CD4-positive, alpha-beta T cell treated with Interleukin-10 for 1 hour (primary cell): ENCODE measurements at places on chromosomes 12 and 14.

DNA sequence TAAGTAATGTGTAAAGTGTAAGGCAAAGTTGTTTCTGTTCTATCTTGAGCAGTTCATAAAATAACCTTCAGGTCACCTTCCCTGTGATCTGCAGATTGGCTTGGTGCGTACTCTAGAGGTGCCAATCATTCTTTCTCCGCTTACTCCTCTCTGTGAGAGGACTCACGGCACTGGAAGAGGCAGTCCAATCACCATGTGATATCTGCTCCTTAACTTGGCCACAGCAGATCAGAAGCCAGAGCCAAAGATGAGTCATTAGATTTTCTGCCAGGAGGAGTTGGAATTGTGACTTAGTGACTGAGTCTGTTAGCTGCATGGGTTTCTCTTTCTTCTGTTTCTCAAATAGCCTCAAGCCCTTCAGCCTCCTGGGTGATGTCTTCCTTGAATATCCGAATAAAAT lies 165.5 kb downstream of the SLC41A2 start:
- DNase-seq = no peak

DNA sequence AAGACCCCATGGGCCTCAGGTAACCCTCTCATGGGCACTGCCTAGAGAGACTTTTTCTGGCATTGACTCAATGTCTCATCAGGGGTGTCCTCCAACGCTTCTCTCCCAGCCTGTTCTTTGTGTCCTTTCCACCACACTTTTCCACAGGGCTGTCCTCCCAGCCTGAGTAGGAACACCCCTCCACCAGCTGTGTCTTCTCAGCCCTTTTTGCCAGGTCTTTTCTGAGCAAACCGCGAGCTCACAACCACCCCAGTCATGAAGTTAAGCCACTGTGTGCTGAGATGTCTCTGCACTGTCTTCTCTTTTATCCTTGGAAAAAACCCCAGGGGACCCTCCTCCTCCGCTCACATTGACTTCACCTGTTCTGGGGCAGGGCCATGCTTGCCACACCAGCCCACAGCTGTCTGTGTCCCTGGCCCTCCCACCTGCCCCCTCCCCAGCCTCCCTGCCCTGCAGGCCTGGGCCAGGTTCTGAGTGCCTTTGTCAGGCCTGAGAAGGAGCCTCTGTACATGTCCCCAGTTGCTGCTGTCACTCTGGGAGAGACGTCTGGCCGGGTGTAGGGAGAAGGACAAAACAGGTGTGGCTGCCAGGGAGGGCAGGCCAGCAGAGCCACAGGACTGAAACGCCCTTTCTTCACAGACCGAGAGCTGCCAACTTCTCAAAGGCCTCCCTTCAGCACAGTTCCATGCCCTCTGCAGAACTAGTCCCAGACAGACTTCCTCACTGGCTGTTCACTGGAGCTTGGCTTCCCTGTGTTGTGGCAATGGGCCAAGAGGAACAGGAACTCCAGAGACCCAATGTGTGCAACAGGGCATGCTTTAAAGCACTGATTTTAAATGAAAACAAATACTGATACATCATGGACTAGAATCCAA lies 50.5 kb upstream of the PNMA1 start:
- DNase-seq = no peak

DNA sequence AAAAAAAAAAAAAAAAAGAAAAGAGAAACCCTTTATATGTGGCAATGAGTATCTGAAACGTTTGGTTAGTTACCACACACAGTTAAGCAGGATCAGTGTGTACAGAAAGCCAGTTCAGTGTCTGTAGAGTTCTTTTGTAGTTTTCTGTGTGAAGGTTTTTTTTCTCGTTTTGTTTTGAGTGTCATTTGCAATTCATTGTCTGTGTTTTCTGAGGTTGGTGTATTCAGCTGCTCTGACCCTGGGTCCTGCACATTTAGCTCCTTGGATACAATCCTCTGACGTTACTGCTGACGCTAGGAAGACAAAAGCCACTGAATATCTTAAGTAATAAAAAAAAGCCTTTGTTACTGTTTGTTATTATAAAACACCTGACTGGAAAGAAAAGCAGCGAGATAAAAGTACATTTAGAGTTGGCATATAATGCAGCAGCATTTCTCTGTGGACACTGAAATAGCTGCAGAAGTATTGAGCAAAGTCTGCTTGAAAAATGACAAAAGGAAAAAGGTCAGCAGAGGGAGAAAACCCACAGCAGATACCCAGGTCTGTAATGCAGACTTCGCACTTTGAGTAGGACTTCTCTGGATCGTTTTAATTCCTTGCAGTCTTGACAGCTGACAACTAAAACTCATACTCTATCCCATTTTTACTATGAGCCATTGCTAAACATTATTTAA lies 89.0 kb downstream of the POLR3B start:
- DNase-seq = no peak

DNA sequence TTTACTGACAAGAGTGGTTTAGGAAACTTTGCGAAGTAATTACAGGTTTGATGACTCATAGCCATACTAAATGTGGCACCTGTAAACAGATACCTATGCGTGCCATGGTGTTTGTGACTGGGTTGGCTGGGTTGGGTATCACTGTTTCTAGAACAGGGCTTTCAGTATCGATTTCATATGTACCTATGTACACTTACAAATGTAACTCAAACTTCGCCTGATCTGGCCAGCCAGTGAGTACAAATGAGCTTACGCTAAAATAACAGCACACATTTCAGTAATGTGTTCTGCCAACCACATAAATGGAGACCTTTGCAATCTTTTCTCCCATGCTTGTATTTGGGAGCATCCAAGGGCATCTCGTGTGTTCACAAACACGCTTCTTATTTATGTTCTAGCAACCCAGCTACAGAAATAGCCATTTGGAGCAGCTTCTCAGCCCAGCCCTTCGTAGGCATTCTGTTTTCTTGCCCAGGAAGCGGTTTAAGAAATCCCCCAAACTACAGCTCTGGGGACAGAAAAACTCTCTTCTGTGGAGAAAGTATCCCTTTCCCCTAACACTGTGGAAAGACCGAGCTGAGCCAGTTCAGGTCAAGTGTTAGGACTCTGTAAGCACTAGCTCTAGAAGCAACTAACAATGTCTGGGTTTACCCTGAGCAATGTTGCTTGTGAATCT lies 42.3 kb upstream of the MDM1 start:
- peak; percentile 64 for DNase-seq

DNA sequence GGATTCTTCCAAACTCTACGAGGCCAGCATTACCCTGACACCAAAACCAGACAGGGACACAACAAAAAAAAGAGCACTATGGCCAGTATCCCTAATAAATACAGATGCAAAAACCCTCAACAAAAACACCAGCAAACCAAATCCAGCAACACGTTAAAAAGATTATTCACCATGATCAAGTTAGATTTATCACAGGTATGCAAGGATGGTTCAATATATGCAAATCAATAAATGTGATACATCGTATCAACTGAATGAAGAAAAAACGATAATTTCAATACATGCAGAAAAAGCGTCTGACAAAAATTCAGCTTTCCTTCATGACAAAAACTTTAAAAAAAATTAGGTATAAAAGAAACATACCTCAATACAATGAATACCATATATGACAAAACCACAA lies 99.9 kb downstream of the CEP83 start:
- DNase-seq = no peak

GRCh38 chr14:71554959-71555612 lies 377.1 kb upstream of the RGS6 start:
- DNase-seq = peak; percentile 31

- no peak for DNase-seq
Measured at GRCh38 chr14:105471297-105471821, 3.3 kb upstream of the CRIP2 start.

DNA sequence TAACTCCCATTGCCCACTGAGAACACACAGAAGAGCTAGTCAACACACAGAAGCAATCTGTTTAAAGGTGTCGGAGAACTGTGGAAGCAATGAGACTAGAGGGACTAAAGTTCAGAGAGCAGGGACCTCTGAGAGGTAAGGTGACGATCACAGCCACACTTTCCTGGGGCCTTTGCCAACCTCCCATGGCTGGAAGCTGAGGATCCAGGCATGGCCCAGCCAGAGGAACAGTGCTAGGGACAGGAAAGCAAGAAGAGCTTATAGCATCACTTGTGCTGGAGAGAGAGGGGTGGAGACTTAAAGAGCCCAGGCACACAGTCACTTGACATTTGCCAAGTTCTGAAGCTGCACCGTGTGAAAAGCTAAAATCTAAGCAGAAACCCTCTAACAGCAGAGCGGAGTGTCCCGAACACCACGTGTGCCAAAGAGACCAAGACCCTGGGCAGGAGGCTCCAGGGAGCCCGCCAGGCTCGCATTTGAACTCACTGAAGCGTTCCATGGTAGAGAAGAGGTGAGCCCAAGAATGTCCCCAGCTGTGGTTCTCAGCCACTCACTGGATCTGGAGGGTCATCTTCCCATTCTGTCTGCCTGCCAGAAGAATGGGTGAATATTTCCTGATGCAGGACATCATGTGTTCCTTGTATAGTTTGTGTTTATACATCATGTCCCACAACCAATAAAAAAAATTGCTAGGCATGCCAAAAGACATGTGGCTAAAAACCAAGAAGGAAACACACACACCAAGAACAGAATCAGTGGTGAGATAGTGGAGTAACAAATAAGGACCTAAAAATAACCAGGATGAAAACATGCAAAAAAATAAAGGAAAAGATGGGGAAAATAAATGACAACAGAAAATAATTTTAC lies 174.0 kb upstream of the C14orf180 start:
- no peak for DNase-seq

GRCh38 chr12:71782017-71782416 lies 27.4 kb downstream of the RAB21 start:
- DNase-seq = no peak

DNA sequence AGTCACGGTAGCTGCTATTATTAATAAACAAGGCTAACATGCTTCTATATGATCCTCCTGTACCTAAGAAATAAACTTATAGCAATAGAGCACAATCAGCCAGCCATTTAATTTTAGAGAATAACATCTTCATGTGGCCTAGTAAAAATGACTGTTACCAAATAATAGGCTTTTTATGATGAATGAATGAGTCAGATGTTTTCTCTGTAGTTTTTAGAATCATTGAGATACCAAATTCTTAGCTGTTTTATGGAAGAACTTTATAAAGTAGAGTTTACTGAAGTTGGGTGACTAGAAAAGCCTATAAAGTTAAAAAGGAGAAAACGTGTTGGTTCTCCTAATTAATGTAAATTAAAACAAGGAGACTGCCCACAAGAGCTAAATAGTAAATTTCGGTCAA lies 40.7 kb downstream of the WNK1 start:
- no peak for DNase-seq

DNA sequence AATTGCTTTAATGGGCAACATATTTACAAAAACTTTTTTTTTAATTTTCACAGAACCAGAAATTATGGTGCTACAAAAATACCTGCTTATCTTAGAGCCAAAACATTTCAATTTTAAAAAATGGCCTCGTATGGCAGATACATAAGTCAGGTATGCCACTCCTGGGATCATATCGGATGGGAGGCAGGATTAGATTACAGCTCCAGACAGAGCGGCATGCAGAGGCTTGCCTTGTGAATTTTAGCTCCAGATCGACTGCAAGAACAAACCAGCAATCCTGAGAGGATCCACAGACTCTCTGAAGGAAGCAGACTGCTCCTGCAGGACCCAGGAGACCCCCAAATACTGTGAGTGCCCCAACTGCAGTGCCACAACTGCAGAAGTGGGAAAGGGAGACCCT lies 169.3 kb upstream of the AMIGO2 start:
- DNase-seq = no peak

- no peak for DNase-seq
Measured at GRCh38 chr12:12599750-12600643, 11.7 kb upstream of the CREBL2 start.
